ENCODE measurements at places on chromosomes 5 and 9.

GRCh38 chr9:112029921-112030444, 133.4 kb downstream of the UGCG start:
- DNase-seq, result no peak

DNA sequence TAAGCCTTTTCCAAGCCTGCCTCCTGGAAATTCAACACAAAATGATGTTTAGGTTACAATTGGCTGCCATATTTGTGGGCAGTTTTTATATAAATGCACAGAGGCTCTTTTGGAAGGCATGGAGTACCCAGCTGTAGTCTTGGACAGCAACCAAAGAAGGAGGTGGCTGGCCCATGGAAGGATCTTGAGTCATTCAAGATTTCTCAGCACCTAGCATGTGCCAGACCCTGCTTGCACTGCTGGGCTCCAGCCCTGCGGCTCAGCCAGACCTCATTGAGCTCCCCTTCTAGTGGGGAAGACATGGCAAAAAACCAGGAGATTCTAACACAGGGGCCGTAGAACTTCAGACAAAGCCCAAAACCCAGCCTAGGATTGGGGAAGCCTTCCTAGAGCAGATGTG, 22.1 kb downstream of the JADE2 start:
- DNase-seq, result no peak

DNA sequence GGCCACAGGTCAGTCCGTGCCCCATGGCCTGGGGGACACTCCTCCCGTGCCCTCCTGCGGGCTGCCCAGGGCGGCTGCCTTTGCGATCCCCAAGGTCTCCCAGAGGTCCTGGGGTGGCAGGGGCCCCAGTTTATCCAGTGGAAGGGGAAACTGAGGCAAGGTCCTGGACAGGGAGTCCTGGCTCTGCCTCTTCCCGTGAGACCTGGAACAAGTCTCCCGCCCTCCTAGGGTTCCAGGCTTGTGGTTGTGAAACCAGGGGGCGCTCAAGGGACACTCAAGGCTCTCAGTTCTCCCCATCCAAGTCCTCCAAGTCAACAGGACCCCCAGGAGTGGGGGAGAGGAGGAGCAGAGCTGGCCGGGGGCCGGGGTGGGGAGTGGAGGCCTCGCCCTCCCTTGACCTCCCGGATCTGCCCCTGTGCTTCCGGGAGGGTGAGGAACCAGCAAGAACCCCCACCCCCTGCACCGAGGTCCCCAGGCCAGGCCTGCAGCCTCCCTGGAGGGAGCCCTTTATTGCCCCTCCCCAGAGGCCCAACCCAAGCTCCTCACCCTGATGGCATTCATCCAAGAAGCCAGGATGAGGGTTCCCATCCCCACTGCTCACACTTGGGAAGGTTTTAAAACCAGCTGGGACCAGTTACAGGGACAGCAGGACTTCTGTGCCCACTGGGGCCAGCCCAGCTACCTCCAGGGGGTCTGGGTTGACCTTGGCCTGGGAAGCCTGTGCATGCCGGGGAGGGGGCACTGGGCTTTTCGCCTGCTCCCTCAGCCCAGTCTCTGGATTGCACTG, 24.7 kb upstream of the TMEM250 start:
- peak; percentile 58 for DNase-seq

DNA sequence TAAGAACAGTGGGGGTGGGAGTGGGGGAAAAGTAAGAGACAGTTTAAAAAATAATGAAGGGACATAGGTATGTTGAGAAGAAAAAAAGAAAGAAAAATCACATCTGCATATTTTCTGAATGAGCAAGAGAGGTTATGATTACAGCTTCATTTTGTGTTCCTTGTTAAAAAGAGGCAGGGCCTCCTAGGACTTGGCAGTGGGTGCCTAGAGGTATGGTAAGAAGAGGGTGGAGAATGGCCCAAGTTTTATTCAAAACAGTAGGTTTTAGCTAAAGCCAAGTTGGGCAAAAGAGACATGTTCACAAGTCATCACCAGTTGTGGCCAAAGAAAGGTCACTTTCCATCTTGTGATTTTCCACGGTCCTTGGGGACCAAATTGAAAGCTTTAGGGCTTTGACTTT, 643.4 kb downstream of the CCDC171 start:
- no peak for DNase-seq

- no peak for DNase-seq
Measured at GRCh38 chr5:168601972-168602371, 22.8 kb upstream of the PANK3 start.

DNA sequence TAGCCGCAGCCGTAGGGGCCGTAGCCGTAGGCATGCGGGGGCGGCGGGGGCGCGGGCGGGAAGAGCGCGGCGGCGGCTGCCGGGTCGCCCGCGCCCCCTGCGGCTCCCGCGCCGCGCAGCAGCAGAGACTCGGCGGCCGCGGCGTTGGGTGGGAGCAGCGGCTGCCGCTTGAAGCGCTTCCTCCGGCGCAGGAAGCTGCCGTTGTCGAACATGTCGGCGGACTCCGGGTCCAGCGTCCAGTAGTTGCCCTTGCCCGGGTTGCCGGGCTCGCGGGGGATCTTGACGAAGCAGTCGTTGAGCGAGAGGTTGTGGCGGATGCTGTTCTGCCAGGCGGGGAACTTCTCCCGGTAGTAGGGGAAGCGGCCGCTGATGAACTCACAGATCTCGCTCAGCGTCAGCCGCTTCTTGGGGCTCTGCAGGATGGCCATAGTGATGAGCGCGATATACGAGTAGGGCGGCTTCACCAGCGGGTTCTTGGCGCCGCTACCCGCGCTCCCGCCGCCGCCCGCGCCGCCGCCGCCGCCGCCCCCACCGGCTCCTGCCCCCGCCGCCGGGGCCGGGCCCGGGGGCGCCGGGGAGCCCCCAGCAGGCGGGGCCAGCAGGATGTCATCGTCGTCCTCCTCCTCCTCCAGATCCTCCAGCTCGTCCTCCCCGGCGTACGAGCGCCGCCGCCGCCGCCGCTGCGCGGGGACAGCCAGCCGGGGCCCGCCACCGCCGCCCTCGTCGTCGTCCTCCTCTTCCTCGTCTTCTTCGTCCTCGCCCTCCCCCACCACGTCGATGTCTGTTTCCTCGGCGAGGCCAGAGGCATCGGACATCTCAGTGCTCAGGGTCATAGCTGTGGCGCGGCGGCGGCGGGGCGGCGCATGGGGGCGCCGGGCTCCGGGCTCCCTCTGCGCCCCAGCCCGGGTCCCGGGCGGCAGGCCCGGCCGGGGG, 781 bp downstream of the FOXD1 start:
- DNase-seq, result peak; percentile 52

Measured in RPMI8226 (cell line).